ENCODE measurements at places on chromosomes 16 and 17.

DNA sequence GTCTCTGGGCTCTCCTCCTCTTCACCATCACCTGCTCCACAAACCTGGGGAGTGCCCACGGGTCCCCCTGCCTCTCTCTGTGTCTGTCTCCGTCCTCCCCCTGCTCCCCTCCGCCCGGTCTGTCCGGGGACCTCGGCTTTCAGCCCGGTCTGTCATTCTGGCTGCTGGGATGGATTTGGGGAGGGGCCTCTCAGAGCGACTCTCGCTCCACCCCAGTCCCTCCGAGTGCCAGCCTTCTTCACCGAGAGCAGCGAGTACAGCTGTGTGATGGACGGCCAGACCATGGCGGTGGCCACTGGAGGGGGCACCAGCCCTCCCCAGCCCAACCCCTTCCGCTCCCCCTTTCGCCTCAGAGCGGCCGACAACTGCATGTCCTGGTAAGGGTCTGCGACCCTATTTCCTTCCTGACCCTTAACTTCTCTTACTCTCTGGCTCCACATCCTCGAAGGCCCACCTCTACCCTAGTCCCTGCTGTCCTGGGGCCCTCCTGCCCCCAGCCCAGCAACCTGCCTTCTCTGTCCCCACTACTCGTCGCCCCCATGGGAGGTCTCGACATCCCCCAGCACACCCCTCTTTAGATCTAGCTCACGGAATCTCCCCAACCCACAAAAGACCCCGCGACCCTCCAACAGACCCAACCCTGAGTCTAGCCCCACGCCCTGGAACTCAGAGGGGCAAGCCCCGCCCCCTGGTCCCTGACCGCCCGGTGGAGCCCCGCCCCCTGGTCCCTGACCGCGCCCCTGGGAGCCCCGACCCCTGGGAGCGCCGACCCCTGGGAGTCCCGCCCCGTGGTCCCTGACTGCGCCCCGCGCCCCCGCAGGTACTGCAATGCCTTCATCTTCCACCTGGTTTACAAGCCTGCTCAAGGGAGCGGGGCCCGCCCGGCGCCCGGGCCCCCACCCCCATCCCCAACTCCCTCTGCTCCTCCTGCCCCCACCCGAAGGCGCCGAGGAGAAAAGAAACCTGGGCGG lies 5.6 kb upstream of the CXCL16 start:
- DNase-seq, result no peak

DNA sequence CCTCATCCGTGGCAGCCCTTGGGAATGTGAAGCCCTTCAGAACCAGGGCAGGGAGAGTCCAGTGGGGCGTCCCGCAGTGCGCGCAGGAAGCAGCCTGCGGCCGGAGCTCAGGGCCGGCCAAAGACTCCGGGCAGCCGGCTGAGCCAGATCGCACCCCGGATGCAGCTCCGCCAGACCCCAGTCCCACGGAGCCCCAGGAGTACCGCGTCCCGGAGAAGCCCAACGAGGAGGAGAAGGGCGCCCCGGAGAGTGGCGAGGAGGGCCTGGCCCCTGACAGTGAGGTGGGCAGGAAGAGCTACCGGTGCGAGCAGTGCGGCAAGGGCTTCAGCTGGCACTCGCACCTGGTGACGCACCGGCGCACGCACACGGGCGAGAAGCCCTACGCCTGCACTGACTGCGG lies 6.9 kb downstream of the ZNF205 start:
- DNase-seq, result no peak

GRCh38 chr17:21078016-21078780 lies 35.4 kb upstream of the USP22 start:
- no peak for DNase-seq

- DNase-seq, result no peak
Observed at GRCh38 chr17:40702271-40702670, 1.3 kb downstream of the KRT24 start.

DNA sequence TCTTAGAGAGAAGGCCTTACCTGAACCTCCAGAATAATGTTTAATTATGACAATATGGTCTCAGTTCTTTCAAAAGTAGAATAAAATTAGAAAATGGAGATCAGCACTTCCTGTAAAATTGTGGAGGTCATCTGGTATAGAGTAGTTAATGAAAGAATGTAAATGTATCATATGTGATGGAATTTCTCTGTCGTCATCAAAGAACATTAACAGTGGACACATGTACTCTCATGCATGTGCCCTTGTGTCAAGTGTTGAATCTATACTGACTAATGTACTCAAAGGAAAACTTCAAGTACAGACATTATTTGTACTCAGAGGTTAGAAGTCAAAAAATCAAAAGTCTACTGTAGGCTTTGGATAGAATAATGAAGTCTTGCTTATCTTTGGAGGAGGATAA lies 129.2 kb upstream of the MYOCD start:
- DNase-seq, result no peak

- DNase-seq, result no peak
Observed at GRCh38 chr17:46922487-46922803, 515 bp upstream of the GOSR2 start.

- no peak for DNase-seq
Observed at GRCh38 chr17:18256351-18256750, 2.2 kb downstream of the FLII start.

DNA sequence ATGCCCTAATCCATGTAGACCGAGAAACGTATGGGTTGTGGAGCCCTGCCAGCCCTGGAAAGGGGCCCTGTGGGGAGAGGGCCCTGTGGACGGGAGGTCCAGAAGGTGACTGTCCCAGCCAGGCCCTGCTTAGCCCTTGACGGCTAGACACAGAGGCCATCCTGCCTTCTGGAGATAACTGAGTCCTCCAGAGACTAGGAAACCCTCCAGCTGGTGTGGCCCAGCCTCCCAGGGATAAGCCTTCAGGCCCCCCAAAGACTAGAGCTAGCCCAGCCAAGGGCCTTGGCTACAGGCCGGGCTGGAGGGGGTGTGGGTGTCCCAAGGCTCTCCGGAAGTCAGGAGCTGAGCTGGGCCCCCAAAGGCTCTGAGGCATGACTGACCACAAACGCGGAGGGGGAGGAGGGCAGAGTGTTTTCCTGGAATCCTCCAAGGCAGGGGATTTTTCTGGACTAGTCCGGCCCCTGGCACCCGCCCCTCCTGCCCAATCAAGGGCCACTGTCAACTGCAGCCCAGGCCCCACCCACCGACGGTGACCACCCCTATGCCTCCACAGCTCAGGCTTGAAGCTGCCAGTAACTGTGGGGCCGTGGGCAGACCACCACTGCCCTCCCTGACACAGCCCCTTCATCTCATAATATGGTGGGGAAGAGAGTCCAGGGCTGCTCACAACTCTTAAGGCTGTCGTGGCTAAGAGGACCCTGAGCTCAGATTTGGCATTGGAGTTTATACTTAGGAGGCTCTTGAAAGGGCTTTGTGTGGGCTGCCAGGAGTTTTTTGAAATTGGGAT lies 885 bp upstream of the VASN start:
- DNase-seq, result no peak

GRCh38 chr17:44277976-44278375 lies 10.0 kb upstream of the SLC4A1 start:
- no peak for DNase-seq

- no peak for DNase-seq
Observed at GRCh38 chr16:50360779-50361178, 8.0 kb downstream of the BRD7 start.

GRCh38 chr17:4318596-4318995 lies 47.9 kb downstream of the UBE2G1 start:
- DNase-seq, result no peak

- DNase-seq, result no peak
Observed at GRCh38 chr17:80892900-80893603, 98.6 kb upstream of the CHMP6 start.

DNA sequence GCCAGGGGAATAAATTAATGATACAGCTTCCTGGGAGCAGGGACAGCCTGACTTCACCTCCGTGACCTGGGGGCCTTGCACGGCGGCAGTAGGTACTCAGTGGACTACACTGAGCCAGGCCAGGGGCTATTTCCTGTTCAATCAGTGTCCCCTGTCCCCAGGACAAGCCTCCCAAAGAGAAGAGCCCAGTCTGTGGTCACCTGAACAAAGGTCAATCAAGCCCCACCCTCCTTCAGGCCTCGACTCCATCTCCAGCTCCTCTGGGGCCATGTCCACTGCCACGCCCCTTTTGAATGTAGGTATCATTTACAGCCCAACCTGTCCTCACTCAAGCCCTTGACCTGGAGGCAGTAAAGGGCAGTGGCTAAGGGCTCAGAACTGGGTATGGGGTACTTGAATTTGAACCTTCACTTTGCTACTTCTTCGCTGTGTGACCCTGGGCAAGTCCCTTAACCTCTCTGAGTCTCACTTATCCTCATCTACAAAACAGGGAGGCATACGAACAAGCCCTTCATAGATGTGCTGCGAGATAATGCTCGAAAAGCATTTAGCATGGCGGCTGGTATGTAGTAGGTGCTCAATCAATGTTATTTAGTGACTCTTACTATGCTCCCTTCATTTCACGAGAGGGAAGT lies 29.0 kb downstream of the MYH11 start:
- DNase-seq, result no peak

DNA sequence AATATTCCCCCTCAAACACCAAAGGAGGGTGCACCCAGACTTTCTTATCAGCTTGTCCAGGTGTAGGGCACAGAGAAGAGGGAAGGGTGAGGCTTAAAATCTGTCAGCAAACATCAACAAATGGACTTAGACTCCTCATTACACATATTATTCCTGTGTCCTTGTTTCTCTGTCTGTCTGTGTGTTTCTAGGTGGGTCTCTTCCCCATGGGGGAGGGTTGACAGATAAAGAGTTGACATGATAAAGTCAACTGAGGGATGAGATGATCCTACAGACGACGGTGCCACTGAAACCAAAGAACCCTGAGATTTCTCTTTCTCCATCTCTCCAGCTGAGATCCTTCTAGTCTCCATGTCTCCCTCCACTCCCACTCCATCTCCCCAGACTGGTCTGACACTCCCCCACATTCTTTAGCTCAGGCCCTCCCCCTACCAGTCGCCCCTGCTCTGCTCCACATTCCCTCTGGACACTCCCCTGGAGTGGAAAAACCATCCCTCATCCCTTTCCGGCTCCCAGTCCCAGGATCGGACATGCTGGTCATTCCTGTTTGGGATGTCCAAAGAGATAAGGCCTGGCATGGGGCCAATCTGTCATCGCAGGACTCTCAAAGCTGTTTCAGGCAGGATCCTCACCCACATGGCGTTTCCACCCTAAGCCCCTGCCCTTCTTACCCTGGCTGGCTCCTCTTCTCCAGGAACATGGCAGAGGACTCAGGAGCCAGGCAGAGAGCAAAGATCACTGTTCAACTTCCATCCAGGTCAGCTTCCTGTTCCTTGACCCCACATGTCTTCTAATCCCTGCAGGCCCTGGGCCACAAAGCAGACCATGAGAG lies 2.9 kb upstream of the ITGA3 start:
- no peak for DNase-seq

DNA sequence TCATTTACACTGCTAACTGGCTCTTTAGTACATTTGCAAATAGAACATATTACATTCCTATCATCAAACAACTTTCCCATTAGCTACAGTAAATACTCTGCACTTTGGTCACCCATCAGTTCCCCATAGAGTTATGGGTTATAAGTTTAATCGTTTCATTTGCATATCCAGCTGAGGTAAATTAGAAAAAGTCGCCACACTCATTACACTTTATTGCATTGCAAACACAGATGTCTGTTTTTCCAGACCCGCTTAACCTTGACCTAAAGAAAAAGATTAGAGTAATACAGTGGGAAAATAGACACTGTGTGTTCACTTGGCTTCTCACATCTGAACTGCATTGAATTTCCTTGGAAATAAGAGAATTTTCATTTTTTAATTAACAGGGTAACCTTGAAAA lies 213.1 kb upstream of the PSMD7 start:
- no peak for DNase-seq

GRCh38 chr16:75043175-75043895 lies 44.5 kb downstream of the ZNRF1 start:
- no peak for DNase-seq

- DNase-seq, result no peak
Observed at GRCh38 chr16:23124315-23124714, 24.9 kb downstream of the USP31 start.

DNA sequence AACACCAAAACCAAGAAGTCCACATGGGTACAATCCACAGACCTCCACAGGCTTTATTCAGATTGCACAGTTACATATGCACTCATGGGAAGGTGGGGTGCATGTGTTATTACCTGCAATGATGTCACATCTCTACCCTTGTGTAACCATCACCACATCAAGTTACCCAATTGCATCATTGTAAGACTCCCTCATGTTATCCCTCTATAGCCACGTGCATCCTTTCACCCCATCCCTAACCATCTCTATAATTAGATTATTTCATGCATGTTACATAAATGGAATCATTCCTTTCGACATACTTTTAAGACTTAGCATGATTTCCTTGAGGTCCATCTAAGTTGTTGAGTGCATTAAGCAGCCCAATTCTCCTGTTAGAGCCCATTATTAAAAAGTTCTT lies 408.2 kb upstream of the C16orf82 start:
- no peak for DNase-seq

- no peak for DNase-seq
Observed at GRCh38 chr16:29811896-29812665, at the start of gene PRRT2. Gene PRRT2, plus strand, starts transcription at chr16:29812193. Its CDS starts 862 bp downstream, at chr16:29813055.

Data from activated CD4-positive, alpha-beta T cell treated with anti-CD3 and anti-CD28 coated beads for 24 hours (primary cell).